ENCODE measurements at places on chromosomes 1 and 21.

GRCh38 chr1:22816803-22817202, 106.2 kb downstream of the EPHB2 start:
- no peak for DNase-seq

DNA sequence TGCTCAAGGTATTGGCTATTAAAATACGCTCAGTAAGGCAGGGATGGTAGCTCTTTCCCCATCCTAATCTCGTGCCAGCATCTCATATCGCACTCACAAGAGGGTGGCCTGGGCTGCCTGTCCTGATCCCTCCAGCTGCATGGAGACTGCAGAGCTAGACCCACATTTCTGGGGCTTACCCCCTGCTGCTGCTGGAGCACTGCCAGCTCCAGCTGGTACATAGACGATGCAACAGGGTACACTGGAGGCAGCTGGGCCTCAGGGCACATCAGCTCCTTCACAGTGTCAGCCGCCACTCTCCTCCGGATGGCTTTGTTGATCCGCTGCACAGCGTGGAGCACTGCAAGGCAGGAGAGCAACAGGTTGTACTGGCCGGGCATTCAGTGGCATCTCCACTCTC, 16.0 kb downstream of the IQGAP3 start:
- DNase-seq: no peak

- DNase-seq: no peak
These were observed 348.5 kb downstream of the PTPRU start for GRCh38 chr1:29584776-29585175.

- DNase-seq: no peak
These were observed 89.2 kb downstream of the TRIM11 start for GRCh38 chr1:228317411-228317828.

DNA sequence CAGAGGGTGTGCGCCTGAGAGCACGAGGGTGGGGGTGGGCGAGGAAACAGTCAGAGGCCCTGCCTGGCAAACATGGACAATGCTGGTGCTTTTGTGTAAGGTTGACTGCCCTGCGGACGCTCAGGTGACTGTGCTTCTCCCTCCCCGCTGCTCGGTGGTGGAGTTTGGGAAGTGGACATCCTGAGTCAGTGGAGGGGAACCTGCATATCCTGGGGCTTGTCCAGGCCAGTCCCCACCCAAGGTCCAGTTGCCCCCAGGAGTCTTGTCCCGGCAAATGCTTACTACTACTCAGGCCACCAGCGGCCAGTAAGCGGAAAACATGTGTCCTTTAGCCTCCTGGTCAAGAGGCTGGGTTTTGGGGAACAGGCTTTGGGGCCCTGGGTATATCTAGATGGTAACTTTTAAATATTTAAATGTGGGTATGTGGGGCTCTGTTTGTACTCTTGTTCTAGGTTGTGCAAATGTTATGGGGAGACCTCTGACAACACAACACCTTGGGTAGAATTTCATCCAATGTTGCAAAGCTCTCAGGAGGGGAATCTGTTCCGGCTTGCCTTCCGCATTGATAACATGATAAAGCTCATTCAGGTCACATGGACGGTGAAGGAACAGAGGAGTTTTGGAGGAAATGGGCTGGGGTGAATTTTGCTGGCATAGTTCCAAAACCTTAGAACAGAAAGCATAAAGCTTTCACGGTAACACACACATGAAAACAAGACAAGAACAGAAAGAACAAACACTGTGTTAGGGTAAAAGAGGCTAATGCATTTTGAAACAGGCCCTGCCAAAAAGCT, 364.9 kb downstream of the PRDM2 start:
- no peak for DNase-seq

DNA sequence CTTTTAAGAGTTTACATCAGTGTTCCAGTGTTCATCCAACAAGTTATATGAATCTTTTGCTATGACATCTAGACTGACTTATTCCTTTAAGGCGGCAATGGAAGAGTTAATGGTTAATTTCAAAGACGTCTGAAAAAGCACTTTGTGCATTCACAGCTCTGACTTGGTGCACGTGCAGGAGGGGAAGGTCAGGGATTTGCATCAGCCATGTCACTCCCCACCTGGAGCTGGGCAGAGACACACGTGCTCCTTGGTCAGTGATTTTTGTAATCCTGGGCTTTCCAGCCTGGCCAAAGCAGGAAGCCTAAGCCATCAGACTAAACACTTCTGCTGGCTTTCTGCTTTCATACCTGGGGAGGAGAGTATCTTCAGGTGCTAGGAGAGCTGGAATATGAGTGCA, 96.3 kb downstream of the ST3GAL3 start:
- DNase-seq: no peak

- DNase-seq: no peak
These were observed 35.8 kb downstream of the LAMC1 start for GRCh38 chr1:183058851-183059502.

- no peak for DNase-seq
These were observed 20.1 kb downstream of the PTPRU start for GRCh38 chr1:29256394-29256793.

- DNase-seq: no peak
These were observed 120.1 kb downstream of the CAMTA1 start for GRCh38 chr1:6905331-6905730.

- no peak for DNase-seq
These were observed 106.1 kb downstream of the APP start for GRCh38 chr21:26064506-26064905.

GRCh38 chr1:213976665-213977485, 10.9 kb upstream of the PROX1 start:
- no peak for DNase-seq

DNA sequence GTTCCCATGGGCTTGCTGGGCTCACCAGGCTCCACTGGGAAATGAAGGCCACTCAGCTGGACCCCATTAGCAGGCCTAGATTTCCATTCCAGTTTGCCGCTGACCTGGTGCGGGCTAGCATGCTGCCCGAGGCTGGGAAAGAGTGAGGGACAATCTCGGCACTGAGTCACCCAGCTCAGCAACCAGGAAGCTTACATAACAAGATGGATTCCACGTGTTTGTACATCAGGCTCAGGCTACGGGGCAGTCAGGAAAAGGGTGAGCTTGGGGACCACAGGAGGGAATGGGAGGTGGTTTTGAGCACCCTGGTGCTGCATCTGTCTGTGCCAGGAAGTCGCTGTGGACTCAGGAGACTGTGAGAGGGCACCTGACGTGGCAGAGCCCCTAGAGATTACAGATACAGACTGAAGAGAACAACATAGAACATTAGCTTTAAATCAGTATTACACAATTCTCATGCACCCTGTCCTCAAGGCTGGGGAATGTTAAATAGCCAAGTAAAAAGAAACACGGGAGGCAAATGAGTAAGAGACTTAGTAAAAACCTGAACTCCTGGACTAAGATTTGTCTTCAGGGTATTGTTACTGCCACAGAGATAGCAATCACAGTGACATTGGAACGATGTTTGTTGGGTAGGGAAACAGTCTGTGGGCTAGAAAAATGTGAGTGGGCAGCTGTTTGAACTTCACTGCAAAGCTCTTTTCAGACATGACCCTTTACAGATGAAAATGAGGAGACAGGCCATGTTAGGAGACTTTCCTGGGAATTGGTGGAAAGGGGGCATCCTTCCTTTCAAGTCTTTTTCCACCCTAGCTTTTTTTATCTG, 51.1 kb downstream of the GLUL start:
- DNase-seq: no peak

DNA sequence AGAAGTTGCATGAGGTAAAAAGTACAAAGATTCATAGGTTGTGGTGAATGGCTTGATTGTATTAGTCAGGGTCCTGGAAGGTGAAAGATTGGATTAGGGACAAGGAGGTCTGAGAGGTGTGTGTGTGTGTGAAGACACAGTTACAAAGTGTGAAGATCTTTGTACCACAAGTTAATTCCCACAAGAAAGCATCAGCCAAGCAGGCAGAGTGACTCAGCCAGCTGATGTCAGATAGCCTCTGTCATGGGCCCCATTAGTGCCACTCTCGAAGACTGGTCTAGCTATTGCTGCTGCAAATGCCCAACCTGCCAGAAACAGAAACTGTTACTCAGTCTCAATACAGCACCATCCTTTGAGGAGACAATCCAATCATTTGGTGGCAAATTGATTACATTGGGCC, 96.5 kb downstream of the DTL start:
- DNase-seq: no peak

DNA sequence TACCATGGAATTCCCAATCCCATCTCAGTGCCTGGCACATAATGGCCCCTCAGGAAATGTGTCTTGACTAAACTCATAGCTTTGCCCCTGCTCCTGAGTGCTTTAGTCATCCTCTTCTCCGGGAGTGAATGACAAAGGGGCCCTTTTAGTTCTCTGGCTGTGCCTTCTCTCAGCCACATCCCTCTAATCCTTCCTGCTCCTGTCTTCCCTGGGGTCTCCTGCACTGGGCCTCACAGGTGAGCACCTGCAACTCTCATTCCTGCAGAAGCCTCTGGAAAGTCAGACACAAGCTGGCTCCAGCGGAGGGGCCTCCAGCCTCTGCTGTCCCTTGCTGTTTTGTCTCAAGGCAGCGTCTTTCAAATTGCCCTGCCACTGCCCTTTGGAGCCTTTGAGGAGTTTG, 14.0 kb upstream of the ETV3L start:
- DNase-seq: no peak
